ENCODE measurements at places on chromosomes 6 and 20.

DNA sequence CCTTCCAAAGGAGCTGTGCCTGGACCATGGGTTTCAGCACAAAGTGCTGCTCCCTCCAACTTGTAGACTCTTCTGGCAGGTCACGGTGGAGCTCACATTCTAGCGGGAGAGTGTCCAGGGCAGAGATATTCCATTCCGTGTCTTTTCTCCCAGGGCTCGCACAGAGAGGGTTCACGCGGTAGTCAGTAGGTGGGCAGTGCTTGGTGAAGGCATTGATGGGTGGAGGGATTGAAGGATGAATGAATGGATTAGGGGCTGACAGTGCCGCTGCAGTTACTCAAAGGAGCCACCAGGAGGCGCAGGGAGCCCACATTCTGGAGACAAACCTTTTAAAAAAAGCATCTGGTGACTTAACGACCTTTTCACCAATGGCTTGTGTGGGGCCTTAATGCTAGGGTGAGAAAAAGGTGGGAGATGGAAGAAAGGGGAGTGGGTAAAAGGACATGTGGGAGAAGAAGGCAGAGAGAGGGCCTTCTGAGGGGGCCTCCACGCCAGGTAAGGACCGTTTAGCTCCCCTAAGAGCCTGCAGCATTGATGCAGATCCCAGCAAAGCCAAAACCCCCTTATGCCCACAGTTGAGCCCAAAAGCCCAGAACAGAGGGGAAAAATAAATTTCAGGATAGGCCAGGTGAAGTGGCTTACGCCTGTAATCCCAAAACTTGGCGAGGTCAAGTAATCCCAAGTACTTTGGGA is 17.5 kb upstream of the FAM110A start:
- DNase-seq, result no peak

DNA sequence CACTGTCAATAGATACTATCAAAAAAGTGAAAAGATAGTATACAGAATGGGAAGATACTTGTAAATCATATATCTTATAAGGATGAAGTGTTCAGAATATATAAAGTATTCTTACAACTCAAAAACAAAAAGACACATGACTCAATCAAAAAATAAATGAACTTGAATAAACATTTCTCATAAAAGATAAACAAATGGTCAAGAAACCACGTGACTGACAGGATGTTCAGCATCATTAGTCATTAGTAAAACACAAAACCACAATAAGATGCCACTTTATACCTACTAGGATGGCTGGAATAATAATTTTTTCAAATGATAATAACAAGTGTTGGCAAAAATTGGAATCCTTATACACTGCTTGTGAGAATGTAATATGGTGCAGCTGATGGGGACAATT is 729.1 kb upstream of the HS3ST5 start:
- no peak for DNase-seq

DNA sequence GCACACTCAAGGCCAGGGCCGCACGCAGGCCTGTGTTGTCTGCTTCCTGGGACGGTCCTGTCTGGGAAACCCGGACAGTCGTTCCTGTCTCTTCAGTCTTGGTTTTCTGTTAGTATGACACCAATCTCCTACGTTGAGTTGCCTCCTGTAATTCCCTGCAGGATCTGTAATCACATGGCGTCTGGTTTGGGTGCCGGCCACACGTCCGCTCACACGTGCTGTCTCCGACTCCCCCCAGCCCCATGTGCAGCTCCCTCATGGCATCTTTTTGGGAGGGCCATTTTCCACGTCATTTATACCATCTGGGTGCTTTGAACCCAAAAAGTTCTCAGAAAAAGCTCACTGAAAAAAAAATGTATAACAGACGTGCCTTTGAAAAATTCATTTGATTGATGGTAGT is 23.2 kb downstream of the DLL1 start:
- DNase-seq, result no peak

DNA sequence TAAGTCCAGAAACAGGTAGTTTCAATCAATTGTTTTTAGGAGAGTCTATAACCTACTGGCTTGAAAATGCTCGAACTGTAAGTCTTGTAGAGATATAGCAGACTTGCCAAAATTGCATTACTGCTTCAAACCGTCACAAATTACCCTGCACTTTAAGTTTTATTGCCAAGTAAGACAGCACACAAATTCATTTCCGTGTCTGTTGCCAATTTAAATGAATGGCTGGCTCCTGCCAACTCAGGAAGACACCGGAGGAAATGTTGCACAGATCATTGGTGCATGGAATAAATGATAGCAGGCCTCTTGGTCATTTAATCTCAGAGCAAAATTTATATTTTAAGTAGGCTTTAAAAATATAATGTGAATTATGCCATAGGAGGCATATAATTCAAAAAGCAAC is 438.1 kb downstream of the HACE1 start:
- no peak for DNase-seq

GRCh38 chr6:6900569-6901204 is 207.1 kb upstream of the RREB1 start:
- DNase-seq, result no peak

DNA sequence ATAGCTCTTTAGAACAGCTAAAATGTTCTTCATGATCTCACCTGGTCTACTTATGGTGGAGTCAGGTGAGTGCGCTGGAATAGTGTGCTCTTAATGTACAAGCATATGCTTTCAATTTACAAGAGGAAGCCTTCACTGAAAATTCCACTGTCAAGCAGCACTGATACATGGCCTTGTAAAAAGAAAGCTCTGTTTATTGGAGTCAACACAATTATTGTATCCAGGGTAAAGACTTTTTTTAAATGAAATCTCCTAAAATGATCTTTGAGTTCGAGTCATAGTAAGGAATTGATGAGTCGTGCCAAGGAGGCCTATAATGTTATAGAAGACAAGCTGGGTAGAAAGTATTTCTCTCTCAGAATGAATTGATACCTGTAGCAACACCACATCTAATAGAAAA is 41.6 kb upstream of the CARMIL1 start:
- DNase-seq, result no peak

DNA sequence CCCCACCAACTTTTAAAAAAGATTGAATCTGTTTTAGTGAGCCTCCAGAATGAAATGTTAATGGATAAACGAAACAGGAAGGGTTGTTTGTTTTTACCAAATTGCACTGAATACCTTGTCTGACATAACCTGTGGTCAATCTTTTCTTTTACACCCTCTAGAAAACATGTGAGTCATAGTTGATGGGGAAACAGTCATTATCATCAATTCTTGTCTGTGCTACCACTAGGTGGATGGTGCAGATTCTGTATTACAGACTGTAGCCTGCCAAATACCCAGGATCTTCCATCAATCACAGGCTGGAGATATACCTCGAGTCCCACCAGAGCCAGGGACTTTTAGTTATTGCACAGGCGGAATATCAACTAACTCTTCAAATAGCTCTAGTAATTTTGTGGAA is 29.5 kb upstream of the PKIB start:
- no peak for DNase-seq

- DNase-seq, result no peak
Observed at GRCh38 chr20:5374171-5374570, 57.4 kb upstream of the PROKR2 start.

- DNase-seq, result no peak
Observed at GRCh38 chr6:128389820-128390534, 130.4 kb downstream of the PTPRK start.

GRCh38 chr20:63032026-63032800 is 25.4 kb upstream of the BHLHE23 start:
- no peak for DNase-seq

- DNase-seq, result no peak
Observed at GRCh38 chr20:19781235-19781634, 23.2 kb downstream of the RIN2 start.

GRCh38 chr20:16128538-16129106 is 444.6 kb downstream of the KIF16B start:
- DNase-seq, result no peak

DNA sequence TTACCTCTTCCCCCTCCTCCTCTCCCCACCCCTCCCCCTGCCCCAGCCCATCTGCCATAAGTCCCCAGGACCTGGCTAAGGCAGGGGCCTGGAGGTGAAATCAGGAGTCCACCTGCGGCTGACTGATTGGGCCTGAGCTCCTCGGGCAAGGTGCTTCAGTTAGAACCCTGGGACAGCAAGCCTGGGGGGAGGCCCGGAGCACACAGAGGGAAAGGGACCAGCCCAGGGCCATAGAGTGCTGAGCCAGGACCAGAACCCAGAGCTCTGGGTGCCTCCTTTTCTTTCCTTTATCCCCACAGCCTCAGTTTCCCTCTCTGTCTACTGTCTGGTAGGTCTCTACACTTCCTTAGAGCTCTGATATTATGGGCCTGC is 35.7 kb upstream of the VEGFA start:
- DNase-seq, result no peak

GRCh38 chr20:4112481-4113421 is 97.4 kb upstream of the RNF24 start:
- no peak for DNase-seq

- DNase-seq, result no peak
Observed at GRCh38 chr6:117932676-117933075, 25.6 kb downstream of the SLC35F1 start.

GRCh38 chr20:47481330-47482216 is 20.1 kb upstream of the NCOA3 start:
- no peak for DNase-seq

- DNase-seq, result no peak
Observed at GRCh38 chr6:126077810-126078776, 91.8 kb downstream of the TRMT11 start.

- DNase-seq, result no peak
Observed at GRCh38 chr6:100300221-100300736, 164.4 kb downstream of the SIM1 start.

DNA sequence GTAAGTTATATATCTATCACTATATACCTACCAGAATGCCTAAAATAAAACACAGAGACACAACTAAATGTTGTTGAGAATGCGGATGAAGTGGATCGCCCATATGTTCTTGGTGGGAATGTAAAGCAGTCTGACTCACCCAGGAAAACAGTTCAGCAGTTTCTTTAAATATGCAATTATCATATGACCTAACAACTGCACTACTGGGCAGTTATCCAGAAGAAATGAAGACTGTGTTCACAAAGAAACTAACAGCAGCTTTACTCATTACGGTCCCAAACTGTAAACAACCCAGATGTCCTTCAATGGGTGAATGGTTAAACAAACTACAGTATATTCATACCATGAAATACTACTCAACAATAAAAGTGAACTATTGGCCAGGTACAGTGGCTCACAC is 14.3 kb upstream of the ZC3H12D start:
- no peak for DNase-seq

DNA sequence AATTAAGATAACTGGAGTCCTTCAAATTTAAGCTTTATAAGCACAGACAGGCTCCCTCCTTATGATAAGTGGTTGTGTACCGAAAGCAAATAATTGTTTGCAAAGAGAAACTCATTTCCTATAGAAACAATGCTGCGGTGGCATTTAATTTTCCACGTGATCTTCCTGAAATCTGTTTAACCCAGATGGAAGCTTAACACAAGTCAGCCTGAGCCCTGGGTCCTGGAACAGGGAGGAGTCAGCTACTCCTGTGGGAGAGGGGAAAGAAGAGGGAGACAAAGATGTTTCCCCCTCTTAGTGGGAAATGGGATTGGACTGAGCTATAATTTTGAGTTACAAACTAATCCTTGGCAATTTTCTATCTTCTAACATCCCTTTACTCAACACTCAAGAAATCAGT is 136.5 kb downstream of the ELOVL4 start:
- DNase-seq, result no peak

- DNase-seq, result no peak
Observed at GRCh38 chr6:118918329-118918725, 16.6 kb downstream of the MCM9 start.

DNA sequence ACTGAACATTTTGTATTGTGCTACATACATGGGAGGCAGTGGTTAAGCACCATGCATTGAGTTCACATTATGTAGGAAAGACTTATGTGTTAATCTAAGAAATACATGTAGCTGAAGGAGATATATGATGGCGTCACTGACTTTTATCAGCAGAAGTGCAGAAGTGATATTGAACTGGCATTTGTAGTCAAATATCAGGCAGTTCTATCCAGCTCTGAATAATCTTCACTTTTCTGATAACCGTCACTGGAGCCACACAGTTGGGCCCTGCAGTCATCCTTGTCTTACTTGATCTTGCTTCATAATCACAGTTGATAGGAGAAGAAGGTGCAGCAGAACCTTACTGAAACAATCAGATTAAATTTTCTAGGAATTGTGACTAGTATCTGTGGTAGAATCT is 26.4 kb downstream of the CRISP1 start:
- DNase-seq, result no peak

GRCh38 chr6:143262859-143263258 is 187.6 kb downstream of the ADAT2 start:
- no peak for DNase-seq

- DNase-seq, result peak; percentile 83
Observed at GRCh38 chr6:118651282-118652050, at the start of gene CEP85L. TSS of gene CEP85L (minus strand) at chr6:118651591. CDS start at chr6:118651269, 322 bp downstream.

- DNase-seq, result no peak
Observed at GRCh38 chr6:170184316-170184715, 106.6 kb downstream of the DLL1 start.

GRCh38 chr6:74280130-74280692 is 584.2 kb downstream of the CD109 start:
- DNase-seq, result no peak

GRCh38 chr6:159875194-159875593 is 15.6 kb upstream of the MAS1 start:
- DNase-seq, result no peak

DNA sequence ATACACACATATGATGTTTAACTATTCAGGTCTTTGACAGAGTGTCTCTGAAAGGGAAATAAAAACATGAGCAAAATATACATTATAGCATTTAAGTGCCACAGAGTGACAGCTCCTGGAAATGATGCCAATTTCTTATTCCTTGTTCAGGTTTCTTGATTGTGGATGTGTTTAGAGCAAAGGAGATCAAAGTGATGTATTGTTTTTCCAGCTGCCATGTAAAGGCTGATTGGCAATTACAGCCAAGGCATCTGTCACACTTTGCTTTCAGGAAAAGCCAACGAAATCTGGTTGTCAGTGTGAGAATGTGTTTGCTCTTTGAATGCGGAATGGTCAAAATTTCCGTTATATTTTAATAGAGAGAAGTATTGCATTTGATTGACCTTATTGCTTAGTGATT is 347.8 kb upstream of the FLRT3 start:
- DNase-seq, result no peak

GRCh38 chr20:23092384-23092756 is 6.2 kb upstream of the CD93 start:
- DNase-seq, result no peak

GRCh38 chr6:163392533-163392932 is 22.0 kb upstream of the QKI start:
- DNase-seq, result no peak

DNA sequence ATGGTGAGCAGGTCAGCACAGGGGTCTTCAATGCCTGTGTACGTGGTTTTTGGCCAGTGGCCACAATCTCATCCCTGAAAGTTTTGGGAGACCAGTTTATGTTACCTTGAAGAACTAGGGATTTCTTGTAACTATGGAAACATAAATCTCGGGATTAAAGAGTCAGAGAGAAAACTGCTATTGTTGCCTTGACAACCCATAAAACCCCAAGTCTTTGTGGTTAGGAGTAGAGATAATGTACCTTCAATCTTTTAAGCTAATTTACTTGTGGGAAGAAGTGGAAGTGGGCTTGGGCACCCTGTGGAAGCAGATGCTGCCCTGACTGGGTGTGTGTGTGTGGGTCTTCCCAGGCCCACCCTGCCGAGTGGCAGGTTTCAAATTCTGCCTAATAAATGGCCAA is 46.1 kb upstream of the ZNF831 start:
- DNase-seq, result no peak

- DNase-seq, result no peak
Observed at GRCh38 chr20:59412181-59412580, 111.8 kb downstream of the EDN3 start.

- DNase-seq, result no peak
Observed at GRCh38 chr20:54479138-54479906, 3.9 kb downstream of the DOK5 start.

- no peak for DNase-seq
Observed at GRCh38 chr20:2652724-2653555, 508 bp downstream of the NOP56 start.
